Choroid plexus epithelial cell (primary cell): ENCODE measurements at places on chromosomes 7 and 10.

DNA sequence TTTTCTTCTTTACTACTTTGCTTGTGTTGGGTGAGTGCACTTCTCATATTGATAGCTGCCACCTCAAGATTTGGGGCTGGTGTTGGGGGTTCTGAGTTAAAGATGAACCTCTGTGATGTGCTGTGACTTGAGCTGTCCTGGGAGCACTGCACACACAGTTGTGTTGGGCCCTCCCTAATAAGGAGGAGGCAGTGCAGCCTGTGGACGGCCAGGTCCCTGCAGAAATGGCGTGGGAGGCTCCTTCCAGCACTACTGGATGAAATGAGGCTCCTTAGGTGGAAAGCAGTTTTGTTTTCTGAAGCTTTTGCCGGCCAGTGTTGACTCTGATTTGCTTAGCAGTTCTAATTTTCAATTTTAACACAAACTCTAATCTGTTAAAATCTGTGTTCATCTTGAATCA is 44.0 kb downstream of the WDR37 start:
- no peak for DNase-seq

- peak; percentile 64 for DNase-seq
Observed at GRCh38 chr7:132865366-132866143, 216.3 kb downstream of the CHCHD3 start.

- peak; percentile 92 for DNase-seq
Observed at GRCh38 chr10:12844811-12845483, 156.6 kb downstream of the CCDC3 start.

GRCh38 chr10:6091630-6092029 is 2.8 kb downstream of the RBM17 start:
- DNase-seq: no peak

DNA sequence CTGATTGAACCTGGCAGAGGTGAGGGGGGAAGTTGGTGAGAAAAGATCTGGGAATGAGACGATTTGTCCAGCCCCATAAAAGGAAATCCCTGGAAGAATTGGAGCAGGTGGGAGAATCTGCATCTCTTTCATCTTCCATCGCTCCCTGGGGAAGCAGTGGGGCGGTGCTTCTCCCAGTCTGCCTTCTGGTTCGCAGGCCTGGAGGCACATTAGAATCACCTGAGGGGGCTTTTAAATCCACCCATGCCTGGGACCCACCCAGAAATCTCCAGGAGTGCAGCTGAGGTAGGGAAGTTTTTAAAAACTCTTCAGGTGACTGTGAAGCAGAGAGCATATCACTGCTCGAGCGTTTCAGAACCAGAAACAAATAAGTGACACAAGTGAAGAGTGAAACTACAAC is 26.7 kb upstream of the SYPL1 start:
- no peak for DNase-seq

- peak; percentile 39 for DNase-seq
Observed at GRCh38 chr10:29254123-29255046, 34.5 kb upstream of the LYZL1 start.
